Transverse colon (tissue), 4 donors: ENCODE measurements at places on chromosomes 16 and 17. TPM values are rescaled to one million over a fixed set of nuclear protein-coding genes. Genes with fewer than 3 reads are reported as not detected.

GRCh38 chr17:80929449-80929848 lies 62.2 kb upstream of the CHMP6 start:
- no peaks in the 10 kb centered on the region for H3K27me3 ChIP-seq
- H3K4me1 ChIP-seq: no peaks in the 10 kb centered on the region
- no peak for DNase-seq
- no peaks in the 10 kb centered on the region for H3K36me3 ChIP-seq
- H3K4me3 ChIP-seq: no peak overlapping the region

The SLC5A10 gene
- total RNA-seq: not detected

DNA sequence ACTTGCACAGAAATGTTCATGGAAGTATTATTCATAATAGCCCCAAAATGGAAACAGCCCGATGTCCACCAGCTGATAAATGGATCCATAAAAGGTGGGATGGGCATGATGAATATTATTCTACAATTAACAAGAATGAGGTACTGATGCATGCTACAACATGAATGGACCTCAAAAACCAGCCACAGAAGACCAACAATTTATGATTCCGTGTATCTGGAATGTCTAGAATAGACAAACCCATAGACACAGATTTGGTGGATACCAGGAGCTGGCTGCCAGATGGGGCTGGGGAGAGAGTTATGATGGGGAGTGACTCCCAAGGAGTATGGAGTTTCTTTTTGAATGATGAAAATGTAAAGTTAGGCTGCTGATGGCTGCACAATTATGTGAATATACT lies 10.8 kb upstream of the NAGLU start:
- H3K4me3 ChIP-seq: no peak overlapping the region
- no peak for DNase-seq
- peaks cover 37% of the 10 kb centered on the region for H3K4me1 ChIP-seq
- peak overlapping the region; percentile 60 for H3K27ac ChIP-seq
- no peaks in the 10 kb centered on the region for H3K36me3 ChIP-seq

GRCh38 chr17:44008205-44008909 lies 3.9 kb downstream of the NAGS start:
- no peaks in the 10 kb centered on the region for H3K36me3 ChIP-seq
- H3K4me3 ChIP-seq: no peak overlapping the region
- H3K27ac ChIP-seq: no peak overlapping the region
- no peak for DNase-seq
- H3K4me1 ChIP-seq: peaks cover 18% of the 10 kb centered on the region

DNA sequence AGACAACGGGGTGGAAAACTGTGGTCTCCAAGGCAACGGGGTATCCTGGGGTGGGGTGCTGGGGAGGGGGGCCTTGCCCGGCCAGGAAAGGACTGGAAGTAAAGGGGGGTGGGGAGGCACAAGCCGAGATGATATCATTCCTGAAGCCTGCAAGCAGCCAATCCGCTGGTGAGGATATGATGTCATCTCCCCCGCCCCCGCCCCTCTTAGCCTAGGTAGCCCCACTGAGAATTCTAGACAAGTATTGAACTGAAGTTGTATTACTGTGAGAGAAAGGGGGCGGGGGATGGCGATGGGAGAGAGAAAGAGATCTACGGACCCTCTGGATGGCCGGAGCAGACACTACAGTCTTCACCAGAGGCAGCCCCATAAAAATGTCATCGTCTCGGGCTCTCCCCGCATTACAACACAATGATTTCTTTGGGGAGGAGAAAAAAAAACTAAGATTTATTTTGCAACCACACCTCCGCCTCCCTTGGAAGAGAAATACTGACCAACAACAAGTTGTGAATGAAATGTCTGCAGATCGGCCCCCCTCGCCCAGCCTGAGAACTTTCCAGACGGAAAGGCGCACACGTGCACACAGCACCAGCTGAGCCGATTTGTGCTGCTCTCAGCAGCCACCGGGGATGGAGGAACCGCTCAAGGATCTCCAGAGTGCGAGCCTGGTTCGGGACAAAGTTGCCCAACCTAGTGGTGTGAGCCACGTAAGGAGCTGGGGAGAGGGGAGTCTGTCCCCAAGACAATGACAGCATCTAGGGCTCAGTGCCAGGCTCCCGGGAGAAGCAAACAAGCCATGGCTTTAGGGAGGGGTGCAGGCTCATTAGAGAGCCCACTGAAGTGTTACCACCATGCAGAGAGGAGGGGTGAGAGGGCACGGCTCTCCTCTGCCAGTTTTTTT lies 222.1 kb downstream of the SOX9 start:
- H3K4me3 ChIP-seq: no peak overlapping the region
- no peak for DNase-seq
- no peaks in the 10 kb centered on the region for H3K36me3 ChIP-seq
- H3K27me3 ChIP-seq: no peaks in the 10 kb centered on the region

The AIPL1 gene
- not detected for total RNA-seq

DNA sequence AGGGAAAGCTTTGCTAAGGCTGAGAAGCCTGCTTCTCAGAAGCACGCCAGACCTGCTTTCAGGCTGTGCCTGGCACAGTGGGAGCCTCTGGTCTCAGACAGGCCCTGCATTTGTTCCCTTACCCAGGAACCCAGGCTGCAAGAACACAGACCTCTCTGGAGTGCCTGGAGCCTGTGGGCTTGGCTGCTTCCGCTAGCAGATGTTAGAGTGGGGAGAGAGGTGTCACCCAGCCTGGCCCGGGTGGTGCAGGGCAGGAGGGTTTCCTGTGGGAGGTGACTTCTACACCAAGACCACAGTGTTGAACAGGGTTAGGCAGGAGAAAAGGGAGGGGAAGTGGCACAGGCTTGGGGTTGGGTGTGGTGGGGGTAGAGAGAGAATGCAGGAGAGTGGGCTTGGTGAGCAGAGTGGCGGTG lies 35.8 kb upstream of the ADGRG1 start:
- H3K27me3 ChIP-seq: peaks cover 6% of the 10 kb centered on the region
- no peaks in the 10 kb centered on the region for H3K4me1 ChIP-seq
- no peaks in the 10 kb centered on the region for H3K36me3 ChIP-seq
- peak; percentile 51 for DNase-seq

The NPW gene
- not detected for total RNA-seq

- H3K4me3 ChIP-seq: no peak overlapping the region
- H3K27ac ChIP-seq: no peak overlapping the region
These were observed 195.0 kb upstream of the CPHXL start for GRCh38 chr16:75921281-75921680.

- no peaks in the 10 kb centered on the region for H3K27me3 ChIP-seq
- no peak for DNase-seq
- no peaks in the 10 kb centered on the region for H3K4me1 ChIP-seq
- no peak overlapping the region for H3K4me3 ChIP-seq
- H3K36me3 ChIP-seq: no peaks in the 10 kb centered on the region
These were observed 386.0 kb downstream of the SLC39A11 start for GRCh38 chr17:72706396-72706981.

DNA sequence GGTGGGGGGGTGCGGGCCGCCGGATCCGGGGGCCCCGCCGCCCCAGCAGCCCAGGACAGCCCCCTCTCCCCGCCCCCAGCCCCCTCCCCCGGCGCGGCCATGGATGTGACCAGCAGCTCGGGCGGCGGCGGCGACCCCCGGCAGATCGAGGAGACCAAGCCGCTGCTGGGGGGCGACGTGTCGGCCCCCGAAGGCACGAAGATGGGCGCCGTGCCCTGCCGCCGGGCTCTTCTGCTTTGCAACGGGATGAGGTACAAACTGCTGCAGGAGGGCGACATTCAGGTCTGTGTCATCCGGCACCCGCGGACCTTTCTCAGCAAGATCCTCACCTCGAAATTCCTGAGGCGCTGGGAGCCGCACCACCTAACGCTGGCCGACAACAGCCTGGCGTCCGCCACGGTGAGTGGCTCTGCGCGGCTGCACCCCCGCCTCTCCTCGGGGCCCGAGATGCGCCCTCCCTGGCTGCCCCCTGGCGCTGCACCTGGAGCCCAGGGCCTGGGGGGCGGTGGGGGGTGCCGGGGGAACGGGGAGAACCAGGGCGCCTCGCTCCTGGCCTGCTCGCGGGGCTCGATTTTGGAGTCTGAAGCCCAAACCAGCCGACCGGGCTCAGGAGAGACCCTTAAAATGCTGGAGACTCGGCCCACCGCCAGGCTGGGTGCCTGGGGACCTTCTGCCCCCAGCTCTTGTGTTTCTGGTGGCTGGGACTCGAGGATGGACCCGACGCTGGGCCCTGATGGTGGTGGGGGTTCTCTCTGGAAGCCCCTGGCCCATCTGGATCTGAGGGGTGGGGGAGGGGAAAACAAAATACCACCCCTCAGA lies 744 bp downstream of the CMIP start:
- peak; percentile 50 for DNase-seq
- no peaks in the 10 kb centered on the region for H3K36me3 ChIP-seq
- peaks cover 23% of the 10 kb centered on the region for H3K4me1 ChIP-seq
- peak overlapping the region; percentile 85 for H3K4me3 ChIP-seq

The PYY gene
- total RNA-seq: 52.1 TPM

DNA sequence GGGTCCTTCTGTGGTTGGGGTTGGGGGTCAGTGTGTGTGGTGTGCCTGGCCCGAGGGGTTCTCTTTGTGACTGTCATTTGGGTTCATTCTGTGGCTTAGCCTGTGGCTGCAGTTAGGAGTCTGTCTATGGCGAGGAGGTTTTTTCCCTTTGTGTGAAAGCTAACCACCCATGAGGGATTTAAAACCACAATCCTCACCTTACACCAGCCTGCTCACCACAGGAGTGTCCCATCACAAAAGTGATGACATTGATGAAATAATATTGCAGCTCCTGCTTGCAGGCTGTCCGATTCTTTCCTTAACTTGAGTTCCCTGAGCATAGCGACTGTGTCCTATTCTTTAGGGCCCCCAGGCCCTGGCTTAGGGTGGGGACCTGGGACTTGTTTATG lies 113.6 kb downstream of the RAP1GAP2 start:
- no peak overlapping the region for H3K4me3 ChIP-seq
- no peak for DNase-seq
- H3K27ac ChIP-seq: peak overlapping the region; percentile 13
- no peaks in the 10 kb centered on the region for H3K27me3 ChIP-seq
- no peaks in the 10 kb centered on the region for H3K4me1 ChIP-seq
- no peaks in the 10 kb centered on the region for H3K36me3 ChIP-seq

DNA sequence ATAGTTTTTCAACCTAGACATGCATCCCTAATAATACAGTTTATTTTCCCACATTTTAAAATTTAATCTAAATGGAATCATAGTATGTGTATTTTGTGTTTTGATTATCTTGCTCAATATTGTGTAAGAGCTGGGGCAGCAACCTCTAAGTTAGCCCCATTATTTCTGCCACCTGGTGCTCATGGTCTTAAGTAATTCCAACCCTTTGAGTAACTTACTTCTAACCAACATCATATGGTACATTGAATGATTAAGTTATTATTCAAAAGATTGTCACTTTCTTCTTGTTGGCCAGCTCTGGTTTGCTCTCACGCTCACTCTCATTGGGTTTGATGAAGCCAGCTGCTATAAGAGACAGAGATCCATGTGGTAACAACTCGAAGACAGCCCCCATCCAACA lies 3.9 kb upstream of the KRTAP4-3 start:
- H3K4me3 ChIP-seq: no peak overlapping the region
- H3K27me3 ChIP-seq: peaks cover 10% of the 10 kb centered on the region
- DNase-seq: no peak
- H3K4me1 ChIP-seq: no peaks in the 10 kb centered on the region
